ENCODE measurements at places on chromosomes 4 and X.

DNA sequence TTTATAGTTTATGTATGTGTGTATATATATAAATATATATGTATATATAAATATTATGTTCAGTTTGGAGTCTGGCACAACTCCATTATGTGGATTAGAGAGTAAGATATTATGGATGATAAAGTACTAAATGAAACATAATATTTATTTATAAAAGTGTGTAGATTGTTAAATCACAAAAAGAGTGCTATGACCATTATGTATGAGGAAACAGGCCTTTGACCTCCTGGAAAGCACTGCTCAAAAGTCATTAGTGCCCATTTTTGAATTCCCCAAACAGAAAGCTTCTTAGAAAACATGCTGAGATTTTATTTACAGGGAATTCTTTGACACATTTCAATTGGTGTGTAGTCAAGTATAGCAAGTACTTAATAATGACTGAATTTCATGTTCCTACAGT, 391.2 kb downstream of the UNC5C start:
- DNase-seq: no peak

DNA sequence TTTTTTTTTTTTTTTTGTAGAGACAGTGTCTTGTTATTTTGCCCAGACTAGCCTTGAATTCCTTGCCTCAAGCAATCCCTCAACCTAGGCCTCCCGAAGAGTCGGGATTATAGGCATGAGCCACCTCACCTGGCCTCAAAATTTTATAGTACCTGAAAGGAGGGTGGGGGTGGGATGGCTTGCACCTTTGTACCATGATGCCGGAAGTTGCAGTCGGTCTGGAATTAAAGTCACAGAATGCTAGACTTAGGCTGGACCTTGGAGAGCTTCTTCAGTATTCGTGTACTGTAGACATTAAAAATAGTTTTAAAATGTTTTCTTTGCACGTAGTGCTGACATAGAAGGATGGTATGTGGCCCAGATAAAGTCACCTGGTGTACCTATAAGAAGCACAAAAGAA, 280.9 kb downstream of the STIM2 start:
- no peak for DNase-seq

DNA sequence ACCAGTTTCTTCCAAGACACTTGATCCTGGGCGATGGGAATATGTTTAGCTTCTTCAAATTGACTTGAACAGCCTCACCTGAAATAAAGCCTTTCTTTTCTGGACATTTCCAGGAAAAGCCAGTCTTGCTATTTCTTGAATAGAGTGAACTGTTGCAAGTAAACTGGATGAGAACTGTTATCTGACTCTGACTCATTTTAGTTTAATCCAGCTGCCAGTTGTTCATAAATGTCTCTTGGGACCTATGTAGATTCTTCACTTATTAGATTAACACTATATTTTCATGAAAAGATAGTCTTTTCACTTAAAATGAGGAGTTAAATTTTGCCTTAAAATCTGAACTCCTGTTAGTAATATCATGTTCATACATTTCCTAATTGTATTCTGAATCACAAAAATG, 615.4 kb upstream of the GALNT7 start:
- DNase-seq: no peak

DNA sequence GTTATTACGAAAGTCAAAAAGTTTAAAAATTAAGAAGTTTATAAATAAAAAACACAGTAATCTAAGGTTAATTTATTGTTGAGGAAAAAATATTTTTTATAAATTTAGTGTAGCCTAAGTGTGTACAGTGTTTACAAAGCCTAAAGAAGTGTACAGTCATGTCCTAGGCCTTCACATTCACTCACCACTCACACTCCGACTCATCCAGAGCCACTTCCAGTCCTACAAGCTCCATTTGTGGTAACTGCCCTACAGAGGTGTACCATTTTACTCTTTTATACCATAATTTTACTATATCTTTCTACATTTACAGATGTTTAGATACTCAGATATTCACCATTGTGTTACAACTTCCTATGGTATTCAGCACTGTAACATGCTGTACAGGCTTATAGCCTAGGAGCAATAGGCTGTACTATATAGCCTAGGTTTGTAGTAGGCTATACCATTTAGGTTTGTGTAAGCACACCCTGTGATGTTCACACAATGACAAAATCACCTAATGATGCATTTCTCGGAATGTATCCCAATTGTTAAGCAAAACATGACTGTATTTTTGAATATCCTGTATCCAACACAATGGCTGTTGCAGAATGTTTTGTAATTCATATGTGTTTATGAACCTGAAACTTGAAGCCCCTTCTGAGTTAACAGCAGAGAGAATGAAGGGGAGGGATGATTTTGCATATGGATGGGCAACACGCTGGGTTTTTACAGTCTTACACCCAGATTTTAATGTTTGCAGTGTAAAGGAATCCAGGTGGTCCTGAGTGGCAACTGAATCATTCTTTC, 3.1 kb downstream of the PPBP start:
- no peak for DNase-seq

DNA sequence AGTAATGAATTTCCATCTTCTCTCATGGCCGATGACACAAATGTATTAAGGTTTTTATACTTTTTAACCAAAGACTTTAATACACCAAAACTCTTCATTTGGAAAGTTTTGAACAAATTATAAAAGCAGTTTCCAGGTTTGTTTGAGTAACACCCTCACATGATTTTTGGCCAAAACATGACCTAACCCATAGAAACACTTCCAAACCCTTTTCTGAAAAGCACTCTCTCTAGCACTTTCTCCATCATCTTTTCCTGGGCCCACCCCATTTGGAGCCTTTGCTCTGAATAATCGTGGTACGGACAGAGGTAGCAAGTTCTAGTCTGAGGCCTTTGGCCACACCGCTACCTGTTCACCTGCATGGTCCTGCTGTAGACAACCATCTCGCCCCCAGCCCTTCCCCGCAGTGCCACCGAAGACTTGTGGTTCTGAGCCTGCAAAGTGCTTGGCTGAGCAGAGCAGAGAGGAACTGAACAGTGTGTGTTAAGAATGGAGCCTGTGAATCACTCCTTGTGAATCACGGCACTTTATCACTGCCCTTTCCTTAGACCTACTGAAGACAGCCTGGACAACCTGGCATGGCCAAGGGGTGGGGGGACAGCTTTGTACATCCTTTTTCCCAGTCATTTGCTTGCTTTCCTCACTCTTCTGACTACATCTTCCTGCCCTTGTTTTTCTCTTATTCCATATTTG, 181.8 kb downstream of the PTTG2 start:
- no peak for DNase-seq

DNA sequence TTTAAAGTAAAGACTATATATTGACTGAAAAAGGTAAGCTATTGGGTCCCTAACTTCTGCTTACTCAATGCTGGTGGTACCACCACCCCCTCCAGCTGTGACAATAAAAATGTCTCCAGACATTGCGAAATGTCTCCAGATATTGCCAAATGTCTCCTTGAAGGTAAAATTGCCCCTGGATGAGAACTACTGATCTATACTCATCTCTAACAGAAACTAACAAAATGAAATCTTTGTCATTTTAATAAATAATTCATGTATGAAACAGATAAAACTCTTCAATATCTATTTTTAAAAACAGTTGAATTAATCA, 20.1 kb downstream of the CLTRN start:
- DNase-seq: no peak

- DNase-seq: no peak
Observed at GRCh38 chrX:102154900-102155805, 624 bp downstream of the BEX5 start.

GRCh38 chr4:17265139-17265538, 246.8 kb downstream of the QDPR start:
- DNase-seq: no peak

DNA sequence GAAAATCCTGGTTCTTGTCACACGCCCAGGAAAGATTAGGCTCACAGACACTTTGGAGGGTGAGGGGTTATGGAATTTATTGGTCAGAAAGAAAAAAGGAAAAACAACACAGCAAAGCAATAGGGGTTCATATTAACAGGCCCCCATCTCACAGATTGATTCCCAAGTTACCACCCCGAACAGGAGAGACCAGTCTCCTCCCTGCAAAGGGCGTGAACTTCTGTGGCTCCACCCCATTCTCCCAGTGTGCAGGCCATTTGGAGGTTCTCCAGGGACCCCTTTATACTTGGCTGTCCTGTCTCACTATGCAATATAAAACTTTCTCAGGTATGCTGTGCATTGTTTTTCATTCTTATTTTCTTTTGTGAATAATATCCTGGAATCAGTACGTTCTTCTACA, 7.4 kb downstream of the FGF2 start:
- no peak for DNase-seq

DNA sequence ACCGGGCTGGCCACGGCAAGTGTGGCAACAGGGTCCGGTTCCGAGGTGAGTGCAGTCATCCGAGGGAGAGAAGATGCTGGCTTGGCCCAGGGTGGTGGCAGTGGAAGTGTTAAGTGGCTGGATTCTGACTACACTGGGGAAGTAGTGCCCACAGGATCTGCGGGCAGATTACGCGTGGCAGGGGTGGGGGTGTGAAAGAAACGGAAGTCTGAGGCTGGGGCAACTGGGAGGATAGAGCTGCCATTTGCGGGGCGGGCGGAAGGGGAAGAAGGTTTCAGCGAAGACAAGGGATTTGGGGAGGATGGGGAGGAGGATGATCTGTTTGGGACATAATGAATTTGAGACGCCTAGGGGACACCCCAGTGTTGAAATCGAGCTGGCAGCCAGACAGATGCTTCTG, 5.3 kb downstream of the RS1 start:
- DNase-seq: no peak

- no peak for DNase-seq
Observed at GRCh38 chrX:148507418-148507817, 7.0 kb downstream of the AFF2 start.

DNA sequence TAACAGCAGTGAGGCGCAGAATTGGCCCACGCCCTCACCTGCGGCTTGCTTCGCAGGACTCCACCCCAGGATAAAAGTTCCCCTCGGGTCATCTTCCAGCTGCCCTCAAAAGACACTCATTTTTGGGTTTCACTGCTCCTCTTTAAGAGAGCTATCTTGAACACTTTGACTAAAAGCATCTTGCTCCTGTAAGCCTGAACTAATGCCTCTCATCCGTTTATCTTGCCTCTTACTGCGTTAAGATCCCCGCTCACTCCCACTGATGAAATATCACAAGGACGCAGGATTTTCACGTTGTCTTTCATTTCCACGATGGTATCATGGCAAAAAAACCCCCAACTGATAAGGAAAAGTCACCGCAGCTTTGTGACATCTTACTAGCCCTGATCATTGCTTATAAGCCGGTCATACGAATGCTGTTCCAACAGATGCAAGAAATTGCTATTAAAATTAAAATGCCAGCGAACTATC, 591 bp upstream of the ACSL4 start:
- DNase-seq: no peak

GRCh38 chr4:104457308-104457981, 37.2 kb downstream of the CXXC4 start:
- DNase-seq: no peak

DNA sequence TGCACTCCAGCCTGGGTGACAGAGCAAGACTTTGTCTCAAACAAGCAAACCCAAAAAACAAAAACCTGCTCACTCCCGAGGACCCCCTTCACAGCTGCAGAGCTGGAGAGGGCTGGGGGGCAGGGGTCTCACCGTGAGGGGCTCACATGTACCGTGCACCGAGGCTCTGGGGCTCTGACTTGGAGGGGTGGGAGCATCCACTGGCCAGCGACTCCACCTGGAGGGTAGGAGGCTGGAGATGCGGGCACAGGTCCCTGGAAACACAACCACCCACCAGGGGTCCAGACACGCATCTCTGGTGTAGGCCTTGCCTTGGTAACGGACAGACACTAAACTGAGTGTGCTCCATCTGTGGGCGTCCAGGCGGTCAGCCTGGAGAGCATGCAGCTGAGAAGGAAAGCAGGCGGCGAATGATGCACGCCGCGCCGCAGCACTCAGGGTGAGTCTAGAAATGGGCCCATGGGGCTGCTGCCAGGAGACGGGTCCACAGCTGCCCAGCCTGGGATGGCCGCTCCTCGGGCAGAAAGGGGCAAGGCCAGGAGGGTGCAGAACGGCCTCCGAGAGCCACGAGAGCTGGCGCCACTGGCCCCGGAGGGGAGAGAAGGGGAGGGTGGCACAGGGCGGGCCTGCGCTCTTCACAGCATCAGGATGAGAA, 26.1 kb downstream of the PPP2R3B start:
- no peak for DNase-seq
